ENCODE measurements at places on chromosomes 6 and 20.

DNA sequence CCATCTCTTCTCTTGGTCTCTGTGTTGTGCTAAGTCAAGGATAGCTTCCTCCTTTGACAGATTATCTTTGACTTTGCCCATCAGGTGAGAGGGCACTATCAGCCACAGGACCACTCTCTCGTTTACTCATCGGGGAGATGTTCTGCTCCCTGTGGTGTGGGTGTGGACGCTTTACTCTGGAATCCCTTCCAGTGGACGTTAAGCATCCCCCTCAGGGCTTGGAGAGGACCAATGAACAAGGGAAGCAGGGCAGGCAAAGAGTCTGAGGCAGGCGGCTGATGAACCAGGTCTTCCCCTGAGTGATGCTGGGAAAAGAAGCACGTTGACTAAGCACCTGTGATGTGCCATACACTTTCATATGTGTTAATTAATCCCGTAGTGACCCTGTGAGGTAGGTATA lies 21.0 kb upstream of the RNF24 start:
- no peak for DNase-seq

DNA sequence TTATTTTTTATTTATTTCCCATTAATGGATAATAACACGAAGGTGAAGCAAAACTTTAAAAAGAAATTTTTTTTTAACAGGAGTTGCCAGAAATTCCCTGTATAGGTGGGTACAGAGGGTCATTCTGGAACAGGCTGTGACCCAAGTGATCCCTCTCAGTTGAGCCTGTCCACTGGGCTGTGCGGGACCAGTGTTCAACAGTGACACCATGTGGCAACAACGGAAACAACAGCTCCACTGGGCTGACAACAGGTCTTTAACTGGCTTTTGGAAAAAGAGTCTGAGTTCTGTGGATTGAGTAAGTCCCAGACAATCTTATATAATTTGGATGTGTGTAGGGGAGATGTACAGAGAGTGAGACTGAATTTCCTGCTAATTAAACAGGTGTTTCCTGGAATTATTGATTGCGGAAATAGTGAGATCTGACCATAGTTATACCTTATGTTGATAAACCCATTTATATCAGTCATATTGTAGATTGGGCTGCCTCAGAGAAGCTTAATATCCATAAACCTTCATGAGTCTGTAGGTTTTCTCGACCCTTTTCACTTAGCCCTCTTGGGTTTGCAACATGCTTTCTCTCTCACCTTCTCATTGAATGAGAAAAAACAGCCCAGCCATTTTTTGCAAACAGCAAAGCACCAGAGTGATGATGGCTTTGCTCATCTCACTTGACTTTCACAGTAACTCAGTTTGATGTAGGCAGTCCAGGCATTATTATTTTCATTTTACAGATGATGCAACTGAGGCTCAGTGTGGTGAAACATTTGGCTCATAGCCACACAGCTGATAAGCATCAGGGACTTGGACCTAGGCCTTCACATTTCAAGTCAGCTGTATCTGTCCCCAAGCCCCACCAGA lies 17.5 kb downstream of the KIAA1755 start:
- DNase-seq = no peak

GRCh38 chr6:106692112-106692818 lies 62.9 kb downstream of the QRSL1 start:
- DNase-seq = no peak

GRCh38 chr20:46312075-46312944 lies 4.0 kb upstream of the CDH22 start:
- DNase-seq = no peak

DNA sequence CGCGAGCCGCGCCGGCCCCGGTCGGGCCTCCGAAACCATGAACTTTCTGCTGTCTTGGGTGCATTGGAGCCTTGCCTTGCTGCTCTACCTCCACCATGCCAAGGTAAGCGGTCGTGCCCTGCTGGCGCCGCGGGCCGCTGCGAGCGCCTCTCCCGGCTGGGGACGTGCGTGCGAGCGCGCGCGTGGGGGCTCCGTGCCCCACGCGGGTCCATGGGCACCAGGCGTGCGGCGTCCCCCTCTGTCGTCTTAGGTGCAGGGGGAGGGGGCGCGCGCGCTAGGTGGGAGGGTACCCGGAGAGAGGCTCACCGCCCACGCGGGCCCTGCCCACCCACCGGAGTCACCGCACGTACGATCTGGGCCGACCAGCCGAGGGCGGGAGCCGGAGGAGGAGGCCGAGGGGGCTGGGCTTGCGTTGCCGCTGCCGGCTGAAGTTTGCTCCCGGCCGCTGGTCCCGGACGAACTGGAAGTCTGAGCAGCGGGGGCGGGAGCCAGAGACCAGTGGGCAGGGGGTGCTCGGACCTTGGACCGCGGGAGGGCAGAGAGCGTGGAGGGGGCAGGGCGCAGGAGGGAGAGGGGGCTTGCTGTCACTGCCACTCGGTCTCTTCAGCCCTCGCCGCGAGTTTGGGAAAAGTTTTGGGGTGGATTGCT lies 1.3 kb downstream of the VEGFA start:
- peak; percentile 68 for DNase-seq

DNA sequence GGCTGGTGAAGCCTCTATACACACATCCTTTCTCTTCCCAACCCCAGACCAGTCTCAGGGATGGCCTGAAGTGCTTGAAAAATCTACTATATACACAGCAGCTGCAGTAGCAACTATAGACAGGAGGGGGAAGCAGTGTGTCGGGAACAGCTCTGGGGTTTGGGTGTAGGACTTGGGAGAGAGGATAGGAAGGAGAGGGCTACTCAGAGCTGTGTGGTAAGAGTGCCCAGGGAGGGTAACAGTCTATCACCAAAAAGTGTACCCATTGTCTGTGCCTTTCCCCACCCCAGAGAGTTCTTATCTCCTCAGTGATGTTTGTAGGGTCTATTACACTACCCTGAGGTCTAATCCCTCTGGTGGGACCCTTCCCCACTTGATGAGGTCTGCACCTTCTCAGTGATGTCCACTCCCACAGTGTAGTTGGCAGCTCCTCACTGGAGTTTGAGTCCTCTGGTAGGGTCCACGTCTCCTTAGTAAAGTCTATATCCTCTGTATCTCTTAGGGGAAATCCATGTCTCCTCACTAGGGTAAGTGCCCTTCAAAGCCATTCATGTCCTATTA lies 1.5 kb upstream of the GGT7 start:
- peak; percentile 9 for DNase-seq

DNA sequence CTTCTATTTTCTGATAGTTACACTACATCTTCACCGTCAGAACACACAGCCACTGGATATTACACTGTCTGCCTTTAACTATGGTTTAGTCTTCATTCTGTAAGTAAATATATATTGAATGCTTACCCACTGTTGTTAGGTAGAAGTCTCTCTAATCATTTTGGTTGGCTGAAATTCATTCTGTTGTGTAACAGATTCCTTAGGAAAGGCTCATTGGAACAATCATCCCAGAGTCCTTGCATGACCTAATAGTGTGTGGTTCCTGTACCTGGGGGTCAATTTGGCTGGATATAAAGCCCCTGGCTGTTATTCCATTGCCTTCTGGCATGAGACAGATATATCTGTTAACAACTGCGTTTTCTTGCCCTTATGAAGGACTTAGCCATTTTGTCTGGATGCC lies 9.9 kb downstream of the BLOC1S5 start:
- DNase-seq = no peak

GRCh38 chr6:103723438-103724322 lies 1136.0 kb downstream of the HACE1 start:
- no peak for DNase-seq

- DNase-seq = no peak
Observed at GRCh38 chr6:24718449-24719124, 367 bp downstream of the C6orf62 start.

DNA sequence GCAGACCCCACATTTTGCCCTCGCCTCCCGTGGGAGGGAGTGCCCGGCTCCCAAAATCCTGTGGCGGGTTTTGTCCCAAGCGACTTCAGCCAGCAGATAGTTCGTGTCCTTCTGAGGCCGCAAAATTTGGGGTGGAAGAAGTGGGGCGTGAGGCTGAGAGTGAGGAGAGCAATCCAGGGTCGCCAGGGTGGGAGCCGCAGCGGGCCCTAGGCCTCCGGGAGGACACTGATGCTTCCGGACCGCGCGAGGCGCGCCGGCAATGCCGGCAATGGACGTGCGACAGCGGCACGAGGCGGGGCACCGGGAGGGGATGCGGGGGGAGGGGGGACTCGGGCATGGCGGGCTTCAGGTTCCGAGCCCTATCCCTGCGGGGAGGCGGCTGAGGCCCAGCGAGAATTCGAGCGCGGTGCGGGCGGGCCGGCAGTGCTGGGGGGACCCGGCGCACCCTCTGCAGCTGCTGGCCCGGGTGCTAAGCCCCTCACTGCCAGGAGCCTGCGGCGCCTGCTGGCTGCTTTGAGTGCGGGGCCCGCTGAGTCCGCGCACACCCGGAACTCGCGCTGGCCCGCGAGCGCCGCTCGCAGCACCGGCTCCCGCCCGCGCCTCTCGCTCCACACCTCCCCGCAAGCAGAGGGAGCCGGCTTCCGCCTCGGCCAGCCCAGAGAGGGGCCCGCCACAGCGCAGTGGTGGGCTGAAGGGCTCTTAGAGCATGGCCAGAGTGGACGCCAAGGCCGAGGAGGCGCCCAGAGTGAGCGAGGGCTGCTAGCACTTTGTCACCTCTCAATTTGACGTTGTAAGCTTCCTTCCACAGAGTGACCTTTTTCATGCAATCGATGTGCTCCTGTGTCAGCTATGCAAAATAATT lies 143.8 kb downstream of the LPA start:
- peak; percentile 72 for DNase-seq

- no peak for DNase-seq
Observed at GRCh38 chr20:884983-885952, 30.9 kb downstream of the ANGPT4 start.

- no peak for DNase-seq
Observed at GRCh38 chr20:52945862-52946522, 26.2 kb upstream of the TSHZ2 start.

- peak; percentile 67 for DNase-seq
Observed at GRCh38 chr6:29792123-29793035, 35.2 kb upstream of the HLA-G start.

- DNase-seq = no peak
Observed at GRCh38 chr6:2476376-2476775, 231.0 kb upstream of the GMDS start.

GRCh38 chr20:47127999-47128398 lies 228.5 kb downstream of the ZMYND8 start:
- DNase-seq = no peak

DNA sequence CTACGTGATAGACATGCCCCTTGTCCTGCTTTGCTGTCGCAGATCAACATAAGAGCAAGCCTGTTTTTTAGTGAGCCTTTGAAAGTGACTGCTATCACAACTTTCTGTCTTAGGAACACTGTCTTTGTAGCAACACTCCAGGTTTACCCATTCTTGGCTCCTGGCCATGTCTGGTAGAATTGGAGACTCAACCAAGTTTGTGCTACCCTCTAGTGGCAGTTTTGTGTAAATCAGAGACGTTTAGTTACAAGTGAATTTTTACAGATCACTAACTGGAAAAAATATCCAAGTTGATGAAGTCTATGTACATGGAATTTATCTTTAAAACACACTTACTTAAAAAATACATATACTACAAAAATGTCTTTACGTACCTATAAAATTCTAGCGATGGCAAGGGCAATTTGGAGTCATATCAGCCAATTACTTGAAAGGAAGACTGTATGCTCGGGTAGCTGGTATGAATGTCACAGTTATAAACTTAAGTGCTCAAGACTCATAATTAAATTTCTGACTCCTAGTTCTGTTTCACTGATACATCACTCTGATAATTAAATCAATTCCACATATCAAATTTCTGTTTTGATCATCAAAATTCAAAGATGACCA lies 101.4 kb downstream of the ADGB start:
- no peak for DNase-seq

DNA sequence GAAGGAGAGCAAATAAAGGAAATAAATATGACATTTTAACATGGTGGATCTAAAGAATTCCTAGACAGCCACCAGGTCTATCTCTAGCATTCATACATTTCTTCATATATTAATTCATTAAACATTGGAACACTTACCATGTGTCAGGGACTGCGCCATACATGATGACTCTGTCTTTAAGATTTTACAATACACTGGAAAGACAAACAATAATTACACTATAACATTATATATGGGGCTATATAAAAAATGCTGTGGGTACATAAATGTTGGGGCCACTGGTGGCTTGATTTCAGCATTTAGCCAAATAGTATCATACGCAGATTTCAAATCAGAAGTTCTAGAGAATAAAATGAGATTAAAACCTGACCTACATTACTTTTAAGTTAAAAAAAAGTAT lies 33.3 kb upstream of the PKIB start:
- no peak for DNase-seq

- DNase-seq = no peak
Observed at GRCh38 chr6:111773501-111774345, 99.5 kb downstream of the FYN start.

GRCh38 chr6:82786248-82786647 lies 279.4 kb downstream of the UBE3D start:
- no peak for DNase-seq

GRCh38 chr6:71496018-71496721 lies 207.6 kb downstream of the OGFRL1 start:
- no peak for DNase-seq

GRCh38 chr6:43703512-43704429 lies 16.2 kb upstream of the MRPS18A start:
- no peak for DNase-seq

- no peak for DNase-seq
Observed at GRCh38 chr6:120405947-120406346, 928.3 kb downstream of the TBC1D32 start.

GRCh38 chr6:105372849-105373182 lies 30.1 kb downstream of the PREP start:
- DNase-seq = no peak

- DNase-seq = no peak
Observed at GRCh38 chr6:169641461-169642085, 60.3 kb downstream of the WDR27 start.

GRCh38 chr20:50536333-50536732 lies 26.1 kb downstream of the PTPN1 start:
- no peak for DNase-seq

DNA sequence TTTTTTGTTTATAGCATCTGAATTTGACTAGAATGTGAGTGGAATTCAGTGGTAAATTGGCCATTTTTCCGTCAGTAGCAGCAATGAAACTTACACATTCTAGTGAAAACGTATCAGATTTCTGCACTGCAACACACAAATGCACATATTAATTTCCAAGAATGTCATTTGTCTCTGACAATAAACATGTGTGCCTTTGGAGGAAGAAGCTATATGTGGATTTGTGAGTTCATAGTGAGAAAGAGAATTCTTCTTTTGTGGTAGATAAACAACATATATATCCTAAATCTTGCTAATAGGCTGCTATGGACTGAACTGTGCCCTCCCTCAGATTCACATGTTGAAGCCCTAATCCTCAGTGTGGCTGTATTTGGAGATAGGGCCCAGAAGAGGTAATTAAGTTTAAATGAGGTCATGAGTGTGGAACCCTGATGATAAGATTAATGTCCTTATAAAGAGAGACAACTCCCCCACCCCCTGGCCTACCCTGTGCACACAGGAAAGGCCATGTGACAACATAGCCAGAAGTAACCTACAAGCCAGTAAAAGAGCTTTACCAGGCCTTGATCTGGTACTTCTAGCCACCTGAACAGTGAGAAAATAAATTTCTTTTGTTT lies 200.2 kb upstream of the EYA4 start:
- no peak for DNase-seq
